Activated T-cell treated with anti-CD3 and anti-CD28 coated beads for 48 hours (primary cell): ENCODE measurements at places on chromosomes 5 and 9.

- no peak for DNase-seq
These were observed 102.4 kb downstream of the VAV2 start for GRCh38 chr9:133889584-133890301.

- DNase-seq, result no peak
These were observed 111.8 kb upstream of the LHFPL2 start for GRCh38 chr5:78760366-78760765.

DNA sequence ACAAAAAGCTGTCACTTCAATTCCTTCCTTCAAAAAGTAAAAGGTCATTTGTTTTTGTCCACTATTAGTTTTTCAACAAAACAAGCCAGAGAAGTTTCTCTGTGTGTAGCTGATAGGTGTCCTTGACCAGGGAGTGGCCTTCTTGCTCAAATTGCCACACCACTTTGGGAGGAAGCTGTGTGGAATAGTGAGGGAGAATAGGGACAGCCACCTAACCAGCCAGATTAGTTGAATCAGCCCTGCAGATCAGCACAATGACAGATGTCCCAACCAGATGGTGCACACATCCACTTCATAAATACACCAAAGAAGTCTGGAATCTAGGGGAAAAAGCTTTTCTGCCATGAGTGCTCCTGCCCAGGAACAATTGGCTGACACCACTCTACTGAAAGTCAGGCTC lies 37.2 kb downstream of the NREP start:
- DNase-seq, result no peak

DNA sequence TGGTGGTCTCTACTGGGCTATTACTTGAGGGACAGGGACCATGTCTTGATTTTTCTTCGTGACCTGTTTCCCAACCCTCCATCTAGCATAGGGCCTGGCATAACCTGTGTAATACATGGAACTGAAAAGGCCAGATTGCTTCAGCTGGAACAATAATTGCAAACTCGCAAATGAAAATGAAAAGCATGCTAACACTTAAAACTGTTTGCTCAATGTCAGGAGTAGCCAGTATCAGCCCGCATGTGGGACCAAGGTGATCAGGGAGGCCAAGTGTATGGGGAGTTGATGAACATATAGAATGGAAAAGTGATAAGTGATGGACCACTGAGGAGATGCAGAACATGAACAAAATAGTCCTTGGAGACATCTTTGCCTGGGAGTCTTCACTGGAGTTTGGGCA lies 25.2 kb downstream of the GLRX start:
- no peak for DNase-seq
